Astrocyte of the hippocampus (primary cell): ENCODE measurements at places on chromosomes 11 and 22.

GRCh38 chr11:13596611-13597326 is 71.7 kb upstream of the FAR1 start:
- no peak for DNase-seq

GRCh38 chr11:125494974-125495725 is 915 bp downstream of the FEZ1 start:
- peak; percentile 72 for DNase-seq

DNA sequence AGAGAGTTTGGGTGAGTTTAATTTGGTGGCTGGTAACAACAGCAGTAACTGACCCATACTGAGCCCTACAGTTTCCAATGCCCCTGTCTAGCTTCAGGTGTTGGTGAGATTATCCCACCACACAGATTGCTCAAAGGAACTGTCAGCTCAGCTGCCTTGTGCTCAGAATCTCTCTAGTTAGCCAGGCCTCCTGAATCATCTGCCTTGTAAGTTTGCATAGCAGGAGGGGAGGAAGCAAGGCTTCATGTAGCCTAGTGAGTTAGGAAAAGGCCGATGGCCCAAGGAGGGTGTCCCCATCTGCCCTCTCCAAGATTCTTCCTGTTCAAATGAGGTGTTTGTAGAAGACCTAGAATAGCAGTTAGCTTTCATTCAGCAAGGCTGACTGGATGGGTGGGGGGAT is 74.3 kb downstream of the MICAL2 start:
- no peak for DNase-seq

DNA sequence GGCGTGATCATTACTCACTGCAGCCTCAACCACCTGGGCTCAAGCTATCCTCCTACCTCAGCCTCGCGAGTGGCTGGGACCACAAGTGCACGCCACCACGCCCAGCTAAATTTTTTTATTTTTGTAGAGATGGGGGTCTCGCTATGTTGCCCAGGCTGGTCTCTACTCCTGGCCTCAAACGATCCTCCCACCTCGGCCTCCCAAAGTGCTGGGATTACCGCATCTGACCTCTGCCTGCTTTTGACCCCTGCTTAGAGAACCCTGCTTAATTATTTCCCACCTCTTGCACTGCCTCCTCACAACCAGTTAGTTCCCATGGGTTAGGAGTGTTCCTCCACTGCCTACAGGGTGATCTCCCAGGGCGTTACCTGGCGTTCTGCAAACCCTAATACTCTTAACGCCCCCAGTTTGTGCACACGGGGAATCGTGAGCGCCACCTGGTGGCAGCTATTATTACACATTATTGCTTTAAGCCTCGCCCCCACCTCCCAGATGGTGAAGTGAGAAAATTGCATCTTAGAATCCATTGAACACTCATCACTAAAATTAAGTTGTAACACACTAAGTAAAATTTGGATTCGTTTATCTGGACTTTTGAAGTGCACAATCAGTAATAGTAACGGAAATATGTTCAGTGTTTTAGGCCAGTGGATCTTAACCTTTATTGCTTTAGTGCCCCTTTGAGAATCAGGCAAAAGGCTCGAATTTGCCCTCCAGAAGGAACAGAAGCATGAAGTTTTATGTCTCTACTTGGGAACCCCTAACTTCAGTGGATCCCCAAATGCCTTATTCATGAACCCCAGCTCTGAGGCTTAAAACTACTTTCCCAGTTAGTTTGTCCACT is 61.4 kb upstream of the ASPHD2 start:
- DNase-seq, result peak; percentile 73

GRCh38 chr11:15911377-15912044 is 444.8 kb downstream of the SOX6 start:
- DNase-seq, result peak; percentile 15

GRCh38 chr22:47018010-47018910 is 255.8 kb downstream of the TBC1D22A start:
- no peak for DNase-seq

- DNase-seq, result no peak
Measured at GRCh38 chr11:26048271-26048670, 283.7 kb upstream of the ANO3 start.

- no peak for DNase-seq
Measured at GRCh38 chr22:39091126-39092081, 5.6 kb upstream of the APOBEC3H start.

GRCh38 chr11:106524436-106524835 is 447.0 kb downstream of the AASDHPPT start:
- DNase-seq, result no peak

DNA sequence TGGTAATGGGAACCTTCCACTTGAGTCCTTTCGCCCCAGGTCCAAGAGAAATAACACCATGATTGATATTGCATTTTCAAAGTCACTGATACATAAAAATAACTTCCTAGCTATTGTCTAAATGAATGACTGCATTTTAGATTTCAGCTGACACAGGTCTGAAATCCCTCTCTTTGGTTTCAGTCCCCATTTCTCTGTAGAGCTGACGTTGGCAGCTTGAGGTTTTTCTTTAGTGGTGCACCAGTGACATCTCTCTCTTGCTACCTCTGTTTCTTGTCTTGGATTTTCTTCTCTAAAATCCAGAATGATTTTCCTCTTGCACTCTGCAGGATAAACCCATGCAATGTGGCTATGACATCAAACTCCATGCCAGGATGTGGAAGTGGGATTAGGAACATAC is 31.7 kb upstream of the SORL1 start:
- no peak for DNase-seq

GRCh38 chr11:34034053-34034452 is 17.5 kb upstream of the CAPRIN1 start:
- no peak for DNase-seq

- peak; percentile 17 for DNase-seq
Measured at GRCh38 chr11:46127150-46127638, 5.9 kb upstream of the PHF21A start.

DNA sequence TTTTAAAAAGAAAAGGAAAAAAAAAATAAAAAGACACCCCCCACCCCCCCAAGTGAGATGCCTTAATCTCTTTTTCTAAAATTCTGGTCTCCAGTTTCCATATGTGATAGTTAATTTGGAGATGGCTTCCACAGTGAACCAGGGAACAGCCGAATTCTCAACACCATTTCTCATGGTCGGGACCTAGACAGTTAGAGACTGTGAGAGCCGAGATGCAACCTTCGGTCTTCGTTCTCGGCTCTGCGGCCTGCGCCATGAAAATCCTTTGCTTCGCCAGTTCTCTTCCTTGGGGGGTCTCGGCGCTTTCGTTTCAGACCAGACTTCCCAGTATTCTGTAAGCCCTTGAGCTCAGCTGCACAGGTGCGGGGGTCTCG is 723 bp downstream of the CACNG2 start:
- DNase-seq, result no peak

- no peak for DNase-seq
Measured at GRCh38 chr11:13189561-13190426, 87.8 kb upstream of the BMAL1 start.

- DNase-seq, result peak; percentile 97
Measured at GRCh38 chr22:30287648-30288418, 1.5 kb downstream of the CASTOR1 start.

GRCh38 chr11:69088676-69089146 is 40.0 kb downstream of the TPCN2 start:
- peak; percentile 90 for DNase-seq

DNA sequence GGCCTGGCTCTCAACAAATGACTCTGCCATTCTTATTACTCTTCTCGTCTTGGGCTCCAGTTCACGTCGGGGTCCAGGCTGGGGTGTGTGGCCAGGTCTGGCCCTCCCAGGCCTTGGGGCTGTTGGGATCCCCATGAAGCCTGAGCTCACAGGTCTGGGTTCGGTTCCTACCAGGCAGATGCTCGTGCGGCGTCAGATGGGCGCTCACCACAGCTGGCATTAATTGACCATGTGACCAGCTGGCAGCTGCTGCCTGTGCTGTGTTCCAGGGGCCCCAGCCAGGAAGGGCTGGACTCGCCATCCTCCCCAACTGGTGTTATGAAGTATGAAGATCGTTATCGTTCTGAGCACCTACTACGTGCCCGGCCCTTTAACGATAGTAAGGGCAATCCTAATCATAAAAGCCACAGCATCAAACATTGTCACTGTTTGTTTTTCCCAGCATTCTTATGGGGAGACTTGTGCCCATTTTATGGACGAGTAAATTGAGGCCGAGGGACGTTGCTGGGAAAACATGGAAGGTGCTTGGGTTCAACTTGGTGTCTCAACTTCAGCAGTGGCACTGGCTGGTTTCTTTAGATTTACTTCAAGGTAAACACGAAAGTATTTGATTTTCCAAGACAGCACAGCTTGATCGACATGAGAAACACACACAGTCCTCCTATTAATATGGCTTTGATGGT is 26.8 kb upstream of the CACNG2 start:
- no peak for DNase-seq

DNA sequence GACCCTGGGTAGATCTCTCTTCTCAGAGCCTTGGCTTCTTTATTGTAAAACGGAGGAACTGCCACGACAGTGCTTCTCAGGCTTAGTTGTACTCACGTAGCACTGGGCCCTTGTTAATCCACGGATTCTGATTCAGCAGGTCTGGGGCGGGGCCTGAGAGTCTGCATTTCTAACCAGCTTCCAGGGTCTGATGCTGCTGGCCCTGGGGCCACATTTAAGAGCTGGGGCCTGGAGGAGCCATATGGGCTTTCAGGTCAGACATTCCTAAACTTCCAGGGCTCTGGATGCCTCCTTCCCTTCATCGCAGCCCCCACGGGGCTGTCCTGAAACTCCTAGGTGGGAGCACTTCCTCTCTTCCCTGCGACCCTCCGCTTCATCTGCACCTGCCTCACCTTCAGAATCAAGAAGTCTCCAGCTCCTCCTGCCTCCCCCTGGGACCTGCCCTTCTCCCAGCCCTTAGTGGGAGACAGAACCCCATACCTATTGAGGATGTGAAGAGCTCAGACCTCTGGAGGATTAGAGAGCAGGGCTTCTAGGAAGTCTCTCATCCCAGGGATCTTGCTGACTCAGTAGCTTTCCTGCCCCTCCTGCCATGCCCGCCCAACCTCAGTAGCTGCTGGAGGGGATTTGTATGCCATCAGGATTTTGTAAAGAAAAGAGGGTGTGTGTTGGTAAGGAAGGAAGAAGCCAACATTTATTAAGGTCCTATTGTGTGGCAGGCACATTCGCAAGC is 92.5 kb downstream of the LRRC32 start:
- DNase-seq, result no peak

GRCh38 chr11:33724644-33725035 is 11.6 kb downstream of the CD59 start:
- DNase-seq, result no peak

GRCh38 chr11:134724779-134725140 is 312.7 kb upstream of the B3GAT1 start:
- DNase-seq, result no peak

- no peak for DNase-seq
Measured at GRCh38 chr11:74751303-74751702, 2.7 kb downstream of the RNF169 start.

- peak; percentile 14 for DNase-seq
Measured at GRCh38 chr11:38274031-38274430, 1676.0 kb upstream of the RAG2 start.

DNA sequence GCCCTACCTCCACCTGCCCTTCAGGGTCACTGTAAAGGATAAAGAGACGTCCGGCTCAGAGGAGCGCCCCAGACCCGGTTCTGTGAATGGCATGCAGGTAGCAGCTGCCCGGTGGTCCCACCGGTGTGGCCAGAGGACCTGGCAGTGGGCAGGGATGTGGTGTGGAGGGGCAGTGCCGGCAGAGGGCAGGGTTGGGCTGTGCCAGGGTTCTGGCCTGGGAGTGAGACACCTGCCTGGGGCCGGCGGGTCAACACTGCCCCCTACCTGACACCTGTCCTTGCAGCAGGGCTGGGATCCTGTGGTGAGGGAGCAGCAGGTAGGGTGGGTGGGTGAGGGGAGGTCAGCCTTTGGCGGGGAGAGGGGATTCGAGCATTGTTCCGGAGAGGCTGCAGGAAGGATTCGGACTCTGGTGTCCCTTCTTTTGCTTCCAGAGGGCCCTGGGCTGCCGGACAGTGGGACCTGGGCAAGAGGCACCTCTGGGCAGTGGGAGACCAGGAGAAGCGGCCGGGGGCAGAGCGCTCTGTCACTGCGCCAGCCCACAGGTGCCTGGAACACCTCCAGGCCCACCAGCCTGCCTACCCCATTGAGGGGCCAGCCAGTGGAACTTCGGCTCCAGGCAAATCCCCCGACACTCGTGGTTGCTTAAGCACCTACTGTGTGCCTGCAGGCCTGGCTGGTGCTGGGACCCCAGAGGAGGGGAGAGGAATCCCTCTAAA is 1.6 kb upstream of the PHLDA2 start:
- peak; percentile 75 for DNase-seq

- peak; percentile 11 for DNase-seq
Measured at GRCh38 chr11:64444838-64445441, 86.0 kb downstream of the RPS6KA4 start.

DNA sequence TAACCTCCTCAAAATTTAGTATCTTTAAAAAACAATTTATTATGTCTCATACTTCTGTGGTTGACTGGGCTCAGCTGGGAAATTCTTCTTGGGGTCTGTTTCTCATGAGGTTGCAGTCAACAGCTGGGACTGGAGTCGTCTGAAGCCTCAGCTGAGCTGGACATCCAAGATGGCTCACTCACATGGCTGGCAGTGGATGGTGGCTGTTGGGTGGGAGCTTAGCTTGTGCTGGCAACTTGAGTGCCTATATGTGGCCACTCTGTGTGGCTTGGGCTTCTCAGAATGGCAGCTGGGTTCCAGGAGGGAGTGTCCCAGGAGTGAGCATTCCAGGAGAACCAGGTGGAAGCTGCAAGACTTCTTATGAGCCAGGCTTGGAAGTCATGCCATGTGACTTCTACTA is 13.2 kb downstream of the THY1 start:
- DNase-seq, result no peak

GRCh38 chr11:455566-456147 is 5.6 kb downstream of the PTDSS2 start:
- no peak for DNase-seq

DNA sequence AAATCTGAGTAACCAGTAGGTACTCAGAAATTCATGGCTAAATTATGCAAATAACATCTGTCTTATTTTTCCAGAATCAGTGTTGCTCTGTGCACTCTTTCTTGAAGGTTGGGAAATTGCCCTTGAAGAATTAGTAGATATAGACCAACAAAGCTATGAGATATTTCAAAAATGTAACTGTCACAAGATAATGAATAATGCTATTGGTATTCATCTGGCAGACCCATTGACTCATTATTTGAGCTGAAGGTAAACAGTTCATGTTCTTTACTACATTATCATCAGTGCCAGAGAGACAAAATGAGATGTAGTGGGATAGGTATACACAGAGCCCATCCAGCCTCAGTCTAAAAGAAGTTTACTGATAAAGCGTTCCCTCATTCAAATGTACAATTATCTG is 274.7 kb downstream of the CASP12 start:
- peak; percentile 31 for DNase-seq

- DNase-seq, result peak; percentile 60
Measured at GRCh38 chr11:111745719-111746504, 20.3 kb downstream of the PPP2R1B start.
